ENCODE measurements at places on chromosomes 5 and 9. TPM values are rescaled to one million over a fixed set of nuclear protein-coding genes. Genes with fewer than 3 reads are reported as not detected.

The DMGDH gene
- polyA plus RNA-seq: 28.4 TPM

The TCF7 gene
- polyA plus RNA-seq: 13.7 TPM

The CDC20B gene
- polyA plus RNA-seq: 0.87 TPM

The NOL8 gene
- 48.7 TPM for polyA plus RNA-seq

The BBLN gene
- polyA plus RNA-seq: 27.6 TPM

The KCNMB1 gene
- 1.1 TPM for polyA plus RNA-seq

The TTC23L gene
- 3.4 TPM for polyA plus RNA-seq

The ISL1 gene
- polyA plus RNA-seq: not detected

The DOCK2 gene
- polyA plus RNA-seq: 2.6 TPM

The CDC26 gene
- 43.8 TPM for polyA plus RNA-seq

The APBB3 gene
- polyA plus RNA-seq: 30.5 TPM
